ENCODE measurements at places on chromosomes 2 and 18. TPM values are rescaled to one million over a fixed set of nuclear protein-coding genes. Genes with fewer than 3 reads are reported as not detected.

FBLN7 gene
- 0.47 TPM for total RNA-seq

B3GNT2 gene
- total RNA-seq, result 3.3 TPM

RFX8 gene
- total RNA-seq, result 10.4 TPM

REG3A gene
- not detected for total RNA-seq

ARHGAP25 gene
- total RNA-seq, result 0.47 TPM

ATOH8 gene
- total RNA-seq, result 29.5 TPM

COLEC12 gene
- 144 TPM for total RNA-seq

NOSTRIN gene
- total RNA-seq, result 0.09 TPM

METTL8 gene
- 7.7 TPM for total RNA-seq

SP9 gene
- total RNA-seq, result not detected

NGEF gene
- 11.2 TPM for total RNA-seq

Data from bronchial smooth muscle cell (primary cell).